ENCODE measurements at places on chromosomes 1 and 21.

GRCh38 chr1:1189111-1189510 lies 15.4 kb downstream of the TTLL10 start:
- no peak for DNase-seq

GRCh38 chr1:57112148-57112547 lies 146.3 kb upstream of the C8B start:
- DNase-seq: no peak

GRCh38 chr1:157739229-157739901 lies 37.6 kb downstream of the FCRL2 start:
- no peak for DNase-seq

- DNase-seq: no peak
Observed at GRCh38 chr1:197914510-197914909, 2.7 kb upstream of the LHX9 start.

GRCh38 chr1:62676611-62677356 lies 11.4 kb downstream of the DOCK7 start:
- DNase-seq: no peak

GRCh38 chr1:80282536-80282935 lies 1276.0 kb upstream of the ADGRL4 start:
- DNase-seq: no peak

DNA sequence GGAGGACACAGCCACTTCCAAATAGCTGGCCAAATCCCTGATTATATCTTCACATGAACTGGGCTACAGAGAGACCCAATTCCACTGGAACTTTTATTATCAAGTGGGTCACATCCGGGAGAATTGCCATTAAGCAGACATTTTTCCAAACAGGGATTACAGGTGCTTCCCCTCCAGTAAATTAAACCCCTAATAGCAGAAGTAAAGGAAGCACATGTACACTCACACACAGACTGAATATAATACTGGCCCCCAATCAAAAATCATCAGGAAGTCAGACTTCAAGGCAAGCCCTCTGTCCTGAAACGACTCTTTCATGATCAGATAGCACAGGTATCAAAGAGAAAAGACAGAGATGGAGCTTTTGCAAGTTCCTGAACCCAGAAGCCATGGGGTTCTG lies 118.6 kb upstream of the PPP2R5A start:
- no peak for DNase-seq

GRCh38 chr1:186082235-186082937 lies 292.7 kb downstream of the TPR start:
- DNase-seq: no peak

DNA sequence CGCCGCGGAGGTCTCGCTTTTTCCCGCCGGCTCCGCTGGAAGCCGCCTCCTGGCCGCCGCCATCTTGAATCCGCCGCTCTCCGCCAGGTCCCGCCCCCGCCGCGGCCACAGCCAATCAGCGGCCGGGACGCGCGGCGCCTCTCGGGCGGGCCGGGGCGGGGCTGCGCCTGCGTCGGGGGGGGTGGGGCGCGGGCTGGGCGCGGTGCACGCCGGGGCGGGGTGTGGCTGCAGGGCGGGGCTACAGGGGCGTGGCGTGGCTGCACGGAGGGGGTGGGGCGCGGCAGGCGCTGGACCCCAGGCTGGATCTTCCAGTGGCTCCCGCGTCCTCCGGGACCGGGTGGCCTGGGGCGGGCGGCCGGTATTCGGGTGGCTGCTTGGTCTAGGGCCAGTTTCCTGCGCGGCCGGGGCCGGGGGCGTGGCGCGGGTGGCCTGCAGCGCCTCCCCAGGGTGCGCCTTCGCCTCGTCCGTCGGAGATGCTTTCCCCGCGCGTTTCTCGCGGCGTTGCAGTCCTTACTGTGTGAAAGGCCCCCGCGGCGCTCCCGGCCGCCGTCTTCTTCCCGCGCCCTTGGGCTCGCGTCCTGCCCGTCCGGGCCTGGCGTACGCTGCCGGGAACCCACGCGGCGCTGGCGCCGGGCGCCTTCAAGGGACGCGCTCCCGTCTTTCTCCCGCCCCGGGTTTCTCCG lies 575 bp downstream of the PCNT start:
- DNase-seq: peak; percentile 77

DNA sequence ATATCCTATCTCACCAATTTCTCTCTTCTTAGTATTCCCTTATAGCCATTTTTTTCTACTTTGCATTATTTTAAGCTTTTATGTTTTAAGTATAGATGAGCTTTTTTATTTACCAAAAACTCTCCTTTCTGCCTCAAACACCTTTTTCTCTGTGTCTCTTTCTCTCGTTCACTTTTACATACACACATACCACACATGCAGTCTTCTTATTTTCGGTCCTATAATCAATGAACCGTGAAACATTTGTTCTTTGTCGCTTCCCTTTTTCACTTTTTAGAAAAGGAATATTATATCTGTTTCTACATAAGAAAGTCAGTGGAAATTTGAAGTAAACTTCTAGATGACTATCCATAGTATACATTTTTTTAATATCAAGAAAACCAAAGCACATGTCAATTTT lies 183.2 kb downstream of the MRPL39 start:
- DNase-seq: no peak

DNA sequence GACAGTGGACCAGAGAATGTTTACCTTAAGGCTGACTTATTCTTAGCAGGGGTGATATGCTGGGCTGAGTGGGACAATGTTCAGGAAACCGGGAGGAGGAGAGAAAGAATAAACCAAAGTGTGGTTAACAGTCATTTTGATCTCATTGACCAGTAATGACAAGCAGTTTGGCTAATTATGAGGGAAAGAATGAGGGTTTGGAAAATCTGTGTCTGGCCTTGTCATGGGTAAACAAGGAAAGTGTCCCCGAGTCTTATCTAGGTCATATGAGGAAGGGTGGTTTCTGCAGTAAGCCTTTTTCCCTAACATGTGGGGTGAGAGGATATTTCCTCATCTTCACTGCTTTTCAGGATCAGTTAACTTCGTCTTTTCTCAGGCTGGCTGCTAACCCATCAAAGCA lies 155.0 kb downstream of the TPR start:
- no peak for DNase-seq

- no peak for DNase-seq
Observed at GRCh38 chr1:51671527-51672325, 54.8 kb downstream of the OSBPL9 start.

DNA sequence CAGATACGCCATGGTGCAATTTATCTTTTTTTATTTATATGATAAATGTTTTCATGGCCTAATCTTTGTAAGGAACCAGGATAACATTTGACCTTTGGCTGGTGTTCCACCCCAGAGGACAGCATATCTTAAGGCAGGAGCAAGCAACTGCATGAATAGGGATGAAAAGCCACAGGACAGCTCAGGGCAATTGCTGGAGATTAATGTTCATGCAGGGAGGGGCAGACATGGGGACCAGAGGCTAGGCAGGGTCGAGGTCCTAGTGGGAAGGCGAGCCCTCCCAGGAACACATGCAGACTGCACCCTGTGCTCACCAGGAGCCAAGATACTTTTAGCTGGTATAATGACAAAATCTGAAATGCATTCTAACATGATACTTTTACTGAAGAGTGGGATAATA lies 74.4 kb upstream of the HAO2 start:
- no peak for DNase-seq

- no peak for DNase-seq
Observed at GRCh38 chr1:33255347-33256220, 708 bp upstream of the ZNF362 start.

DNA sequence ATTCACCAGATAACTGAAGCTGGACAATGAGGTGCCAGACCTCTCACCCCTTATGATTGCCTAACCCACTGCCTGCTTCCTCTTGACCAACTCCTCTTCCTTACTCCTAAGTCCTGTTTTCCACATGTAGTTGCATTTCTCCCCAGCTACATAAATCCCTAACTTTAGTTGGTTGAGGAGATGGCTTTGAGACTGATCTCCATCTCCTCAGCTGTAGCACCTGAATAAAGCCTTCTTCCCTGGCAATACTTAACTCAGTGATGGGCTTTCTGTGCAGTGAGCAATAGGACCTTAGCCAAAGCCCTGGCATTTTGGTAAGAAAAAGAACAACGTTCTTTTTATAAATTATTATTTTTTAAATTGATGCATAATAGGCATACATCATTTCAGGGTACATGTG lies 691.1 kb downstream of the MATN1 start:
- DNase-seq: no peak

DNA sequence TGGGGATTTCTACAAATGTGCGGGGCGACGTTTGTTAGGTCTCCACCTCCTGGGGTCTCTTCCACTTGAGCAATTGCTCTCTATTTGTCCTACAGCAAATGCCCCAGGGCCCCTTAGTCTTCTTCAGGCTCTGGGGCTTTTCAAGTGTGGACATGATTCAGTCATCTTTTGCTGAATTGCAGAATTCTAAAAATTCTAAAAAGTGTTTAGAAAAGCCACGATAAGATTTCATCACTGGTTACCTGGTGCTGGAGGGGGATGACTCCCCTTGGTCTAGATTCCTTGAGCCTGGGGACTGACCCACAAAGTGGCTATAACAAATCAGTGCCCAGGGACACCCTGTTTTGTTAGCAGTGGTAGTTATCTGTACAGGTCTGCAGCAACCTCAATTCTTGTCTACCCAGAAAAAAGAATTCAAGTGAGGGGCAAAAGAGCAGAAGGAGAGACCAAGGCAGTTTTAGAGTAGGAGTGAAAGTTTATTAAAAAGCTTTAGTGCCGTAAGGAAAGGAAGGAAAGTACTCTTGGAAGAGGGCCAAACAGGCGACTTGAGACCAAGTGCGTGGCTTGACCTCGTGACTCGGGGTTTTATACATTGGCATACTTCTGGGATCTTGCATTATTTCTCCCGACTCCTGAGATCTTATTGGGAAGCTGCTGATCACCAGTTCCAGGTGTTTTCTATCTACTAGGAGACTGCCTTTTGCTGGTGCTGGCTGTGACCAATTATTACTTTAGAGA lies 25.2 kb downstream of the PROK1 start:
- no peak for DNase-seq

- DNase-seq: no peak
Observed at GRCh38 chr1:111856411-111857185, 100.9 kb downstream of the DDX20 start.

DNA sequence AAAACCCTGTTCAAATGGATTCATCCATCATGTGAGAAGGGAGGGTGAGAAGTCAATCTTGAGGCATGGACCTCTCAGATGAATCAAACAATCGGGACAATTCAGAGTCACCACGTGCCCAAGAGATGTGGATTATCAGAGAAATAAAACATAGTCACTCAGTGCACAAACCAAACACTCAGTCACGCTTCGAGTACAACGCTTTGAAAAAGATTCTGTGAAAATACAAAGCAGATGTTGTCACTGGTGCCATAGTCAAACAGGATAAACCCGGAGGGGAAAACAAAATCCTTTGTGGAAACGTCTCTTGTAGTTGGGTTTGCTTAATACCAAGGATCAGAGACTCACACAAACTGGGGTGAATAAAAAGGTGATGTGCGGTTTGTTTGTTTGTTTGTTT lies 188.4 kb downstream of the RRAGC start:
- DNase-seq: no peak

DNA sequence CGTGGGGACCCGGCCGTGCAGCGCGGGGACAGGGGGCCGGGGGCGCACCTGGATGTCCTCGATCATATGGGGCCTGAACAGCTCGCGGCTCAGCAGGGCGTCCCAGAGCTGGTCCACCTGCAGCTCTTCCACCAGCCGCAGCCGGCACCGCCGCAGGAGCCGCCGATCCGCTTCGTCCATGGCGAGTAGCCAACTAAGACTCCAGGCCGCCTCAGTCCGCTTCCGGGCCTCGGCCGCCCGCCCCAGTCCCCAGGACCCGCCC lies at the start of gene CASP9:
TSS of gene CASP9 (minus strand) at position 195 of the 262 bp plus-strand sequence. CDS start at position 180, 15 bp downstream.
- DNase-seq: no peak

GRCh38 chr1:8018492-8019228 lies 7.4 kb downstream of the ERRFI1 start:
- DNase-seq: no peak

DNA sequence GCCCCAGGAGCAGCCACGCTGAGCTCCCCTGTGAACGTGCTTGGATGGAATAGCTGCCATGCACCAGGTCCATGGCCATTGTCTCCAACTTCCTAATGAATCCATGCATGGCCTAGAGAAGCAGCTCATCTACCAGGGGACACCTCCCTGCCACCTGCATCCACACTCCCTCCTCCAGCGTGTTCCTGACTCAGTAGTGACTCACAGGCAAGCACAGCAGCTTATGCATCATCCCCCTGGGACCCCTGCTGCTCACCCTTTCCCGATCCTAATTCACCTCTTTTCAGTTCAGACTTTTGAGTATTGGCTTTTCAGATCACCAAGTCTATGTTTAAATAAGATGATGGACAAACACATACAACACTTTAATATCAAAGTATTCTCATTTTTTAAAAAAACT lies 39.9 kb upstream of the TADA1 start:
- no peak for DNase-seq

GRCh38 chr1:172138634-172139033 lies 281.9 kb upstream of the C1orf105 start:
- no peak for DNase-seq

DNA sequence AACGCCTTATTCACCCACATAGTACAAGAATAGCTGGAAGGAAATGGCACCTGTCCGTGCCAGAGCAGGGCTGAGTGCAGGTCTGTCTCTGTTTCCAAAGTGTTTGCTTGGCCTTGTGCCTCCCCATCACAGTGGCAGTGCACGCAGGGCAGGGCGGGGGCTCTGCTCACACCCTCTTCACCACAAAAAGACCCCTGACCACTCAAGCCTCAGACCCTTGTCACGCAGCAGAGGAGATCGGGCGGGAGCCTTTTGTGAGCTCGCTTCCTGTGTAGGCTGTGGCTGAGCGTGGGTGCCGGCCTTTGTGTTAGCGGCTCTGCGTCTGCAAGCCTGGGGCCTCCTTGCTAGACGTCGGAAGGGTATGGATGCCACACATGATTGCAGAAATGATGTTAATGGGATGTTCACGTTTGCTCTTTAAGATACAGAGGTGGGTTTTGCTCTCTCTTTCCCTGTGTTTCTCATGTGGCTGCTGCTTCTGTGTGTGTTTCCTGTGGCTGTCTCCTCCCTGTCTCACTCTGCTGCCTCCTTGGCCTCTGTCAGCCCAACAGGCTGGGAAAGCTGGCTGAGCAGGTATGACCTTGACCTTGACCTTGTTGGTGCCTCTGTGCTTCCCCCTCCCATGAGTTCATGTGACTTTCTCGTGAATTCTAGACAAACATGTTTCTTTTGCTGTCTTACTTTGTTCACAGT lies 45.4 kb downstream of the S100B start:
- DNase-seq: no peak

GRCh38 chr1:207798847-207799246 lies 47.0 kb downstream of the CD46 start:
- DNase-seq: no peak

DNA sequence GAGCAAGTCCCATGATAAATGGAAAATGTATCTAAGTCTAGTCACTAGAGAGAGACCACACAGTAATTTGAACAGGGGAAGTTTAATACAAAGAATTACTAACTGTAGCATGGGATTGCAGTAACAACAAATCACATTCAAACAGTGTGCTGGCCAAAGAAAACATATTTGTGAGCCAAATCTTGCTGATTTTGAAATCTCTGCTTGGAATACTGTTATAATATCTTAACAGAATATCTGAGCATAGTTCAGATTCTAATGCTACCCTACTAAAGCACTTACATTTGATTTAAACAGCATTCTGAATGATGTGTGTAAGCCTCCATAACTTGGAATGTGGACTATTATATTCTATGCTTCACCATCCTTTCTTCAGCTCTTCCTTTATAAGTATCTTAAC lies 270.0 kb upstream of the BRINP3 start:
- DNase-seq: no peak

All from stimulated activated CD8-positive, alpha-beta memory T cell treated with anti-CD3 and anti-CD28 coated beads, Interleukin-2, amount 100 ng/mL, for 1 hour (primary cell).